ENCODE measurements at places on chromosomes 11 and 22. TPM values are rescaled to one million over a fixed set of nuclear protein-coding genes. Genes with fewer than 3 reads are reported as not detected.

The INPPL1 gene
- 56.3 TPM for total RNA-seq

DNA sequence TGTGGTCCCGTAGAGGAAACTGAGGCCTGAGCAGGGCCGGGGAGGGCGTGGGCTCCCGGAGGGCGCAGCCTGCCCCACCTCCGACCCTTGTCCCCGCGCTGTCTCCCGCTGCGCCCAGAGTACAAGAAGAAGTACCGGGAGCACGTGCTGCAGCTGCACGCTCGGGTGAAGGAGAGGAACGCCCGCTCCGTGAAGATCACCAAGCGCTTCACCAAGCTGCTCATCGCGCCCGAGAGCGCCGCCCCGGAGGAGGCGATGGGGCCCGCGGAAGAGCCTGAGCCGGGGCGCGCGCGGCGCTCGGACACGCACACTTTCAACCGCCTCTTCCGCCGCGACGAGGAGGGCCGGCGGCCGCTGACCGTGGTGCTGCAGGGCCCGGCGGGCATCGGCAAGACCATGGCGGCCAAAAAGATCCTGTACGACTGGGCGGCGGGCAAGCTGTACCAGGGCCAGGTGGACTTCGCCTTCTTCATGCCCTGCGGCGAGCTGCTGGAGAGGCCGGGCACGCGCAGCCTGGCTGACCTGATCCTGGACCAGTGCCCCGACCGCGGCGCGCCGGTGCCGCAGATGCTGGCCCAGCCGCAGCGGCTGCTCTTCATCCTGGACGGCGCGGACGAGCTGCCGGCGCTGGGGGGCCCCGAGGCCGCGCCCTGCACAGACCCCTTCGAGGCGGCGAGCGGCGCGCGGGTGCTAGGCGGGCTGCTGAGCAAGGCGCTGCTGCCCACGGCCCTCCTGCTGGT, 1.9 kb downstream of the NLRP6 start:
- peak; percentile 93 for DNase-seq

DNA sequence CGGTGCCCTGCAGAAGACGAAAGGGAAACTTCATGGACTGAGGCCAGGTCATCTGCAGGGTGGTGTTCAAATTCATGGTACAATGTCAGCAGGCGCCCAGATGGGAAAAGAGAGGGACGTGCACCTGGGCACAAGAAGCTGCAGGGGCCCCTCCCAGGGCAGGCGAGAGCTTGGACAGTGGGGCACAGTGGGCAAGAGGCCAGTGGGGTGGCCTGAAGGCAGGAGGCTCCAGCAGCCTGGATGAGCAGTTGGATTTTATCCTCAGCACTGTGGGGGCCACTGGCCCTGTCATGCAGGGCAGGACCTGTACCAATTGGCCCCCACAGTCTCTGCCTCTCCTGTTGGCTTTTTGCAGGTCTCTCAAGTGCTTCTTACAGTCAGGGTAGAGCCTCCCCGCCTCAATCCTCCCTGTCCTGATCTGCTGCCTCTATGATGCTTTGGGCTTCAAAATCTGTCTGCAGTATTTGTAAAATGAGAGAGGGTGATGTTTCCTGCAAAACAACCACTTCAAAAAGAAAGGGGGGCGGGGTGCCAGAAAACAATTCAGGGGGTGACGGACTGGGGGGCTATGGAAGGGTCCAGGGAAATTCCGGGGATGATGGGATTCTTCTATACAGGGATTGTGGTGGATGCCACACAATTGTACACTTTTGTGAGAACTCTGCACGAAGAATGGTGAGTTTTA, 1.7 kb upstream of the BID start:
- no peak for DNase-seq

DNA sequence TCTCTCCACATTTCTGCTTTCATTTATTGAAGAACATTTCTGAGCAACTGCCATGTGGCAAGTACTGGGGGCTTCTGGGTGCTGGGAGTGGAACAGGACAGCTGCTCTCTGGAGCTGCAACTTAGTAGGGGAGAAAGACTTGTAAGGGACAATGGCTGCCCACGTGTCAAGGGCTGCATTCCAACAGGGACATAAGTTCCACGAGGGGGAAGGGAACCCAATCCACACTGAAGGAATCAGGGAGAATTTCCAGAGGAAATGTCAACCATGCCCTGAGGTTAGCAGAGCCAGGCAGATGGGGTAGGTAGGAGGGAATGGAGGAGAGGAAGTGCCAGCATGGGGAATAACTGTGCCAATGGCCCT, 1.7 kb downstream of the MAPK8IP2 start:
- DNase-seq: no peak

DNA sequence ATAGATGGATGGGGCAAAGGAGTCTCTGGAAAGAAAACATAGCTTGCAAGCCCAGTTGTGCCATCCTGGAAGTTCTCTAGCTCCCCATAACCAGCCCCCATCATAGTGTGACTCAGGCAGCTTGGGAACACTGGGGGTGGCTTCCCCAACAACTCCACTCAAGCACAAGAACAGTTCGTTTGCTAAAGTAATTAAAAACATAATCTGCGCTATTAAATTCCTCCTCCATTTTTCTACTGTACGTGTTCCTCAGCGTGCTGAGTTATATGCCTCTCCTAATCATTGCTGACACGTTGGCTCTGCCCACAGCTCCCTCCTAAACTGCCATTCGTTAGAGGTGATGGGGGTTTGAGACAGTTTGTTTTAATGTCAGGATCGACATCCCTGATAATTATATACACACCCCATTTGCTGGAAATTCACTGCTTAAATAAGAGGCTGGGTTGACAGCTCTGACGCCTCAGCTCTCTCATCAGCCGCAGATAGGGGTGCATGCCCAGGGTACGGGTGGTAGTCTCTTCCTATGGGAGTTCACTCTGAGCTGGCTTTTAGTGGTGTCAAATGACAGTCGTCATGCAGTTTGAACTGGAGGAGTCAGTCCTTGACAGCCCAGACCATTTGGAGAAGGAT, 59.5 kb upstream of the SEZ6L start:
- no peak for DNase-seq

DNA sequence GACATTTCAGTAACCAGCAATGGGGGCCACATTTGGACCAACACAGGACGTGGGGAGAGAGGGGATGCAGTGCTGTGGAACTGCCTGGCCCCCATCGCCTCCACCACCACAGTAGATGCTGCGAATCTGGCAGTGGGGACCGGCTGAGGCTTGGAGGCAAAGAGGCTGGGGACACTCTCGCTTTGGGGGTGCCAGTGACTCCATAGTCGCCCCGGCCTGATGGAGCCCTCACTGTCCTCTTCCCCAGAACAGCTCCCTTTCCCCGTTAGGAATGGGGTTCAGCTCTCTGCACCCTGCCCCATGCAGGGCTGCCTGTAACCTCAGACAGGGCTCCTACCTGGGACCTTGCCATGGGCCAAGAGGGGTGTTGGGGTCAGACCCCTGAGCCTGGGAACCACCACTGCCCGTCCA, 1.8 kb upstream of the MUC2 start:
- DNase-seq: no peak

- no peak for DNase-seq
Observed at GRCh38 chr22:28466399-28466798, 213.2 kb downstream of the TTC28 start.

GRCh38 chr11:130162733-130163132, 3.2 kb downstream of the ST14 start:
- DNase-seq: no peak

- no peak for DNase-seq
Observed at GRCh38 chr11:112656772-112657428, 304.3 kb upstream of the NCAM1 start.

GRCh38 chr22:47629273-47629711, 866.8 kb downstream of the TBC1D22A start:
- DNase-seq: peak; percentile 36

GRCh38 chr11:67666303-67666645, 8.1 kb downstream of the ALDH3B2 start:
- no peak for DNase-seq

DNA sequence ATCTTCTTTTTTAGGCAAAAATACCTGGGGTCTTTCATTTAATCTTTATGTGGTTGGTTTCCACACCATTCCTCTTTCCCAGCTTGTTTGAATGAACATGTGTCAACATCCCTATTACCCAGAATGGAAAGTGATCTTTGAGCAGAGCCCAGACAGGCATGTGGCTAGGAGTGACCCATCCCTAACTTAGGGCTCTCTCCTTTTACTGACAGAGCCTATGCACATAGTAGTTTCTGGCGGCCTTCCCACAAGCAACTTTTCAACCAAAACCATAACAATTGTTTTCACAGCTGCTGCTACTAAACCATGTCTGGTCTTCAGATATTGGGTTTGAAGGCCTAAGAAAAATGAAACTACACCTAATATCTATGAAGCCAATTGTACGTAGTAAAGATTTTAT, 107.5 kb downstream of the TENM4 start:
- no peak for DNase-seq

GRCh38 chr22:17724678-17725499, 49.4 kb downstream of the BID start:
- no peak for DNase-seq

GRCh38 chr22:39690881-39691605, 120.5 kb downstream of the CACNA1I start:
- DNase-seq: no peak

The PRDM11 gene
- 3.5 TPM for total RNA-seq

GRCh38 chr11:13705710-13706109, 37.2 kb downstream of the FAR1 start:
- no peak for DNase-seq

- DNase-seq: no peak
Observed at GRCh38 chr11:59192446-59193020, 20.2 kb downstream of the MPEG1 start.

DNA sequence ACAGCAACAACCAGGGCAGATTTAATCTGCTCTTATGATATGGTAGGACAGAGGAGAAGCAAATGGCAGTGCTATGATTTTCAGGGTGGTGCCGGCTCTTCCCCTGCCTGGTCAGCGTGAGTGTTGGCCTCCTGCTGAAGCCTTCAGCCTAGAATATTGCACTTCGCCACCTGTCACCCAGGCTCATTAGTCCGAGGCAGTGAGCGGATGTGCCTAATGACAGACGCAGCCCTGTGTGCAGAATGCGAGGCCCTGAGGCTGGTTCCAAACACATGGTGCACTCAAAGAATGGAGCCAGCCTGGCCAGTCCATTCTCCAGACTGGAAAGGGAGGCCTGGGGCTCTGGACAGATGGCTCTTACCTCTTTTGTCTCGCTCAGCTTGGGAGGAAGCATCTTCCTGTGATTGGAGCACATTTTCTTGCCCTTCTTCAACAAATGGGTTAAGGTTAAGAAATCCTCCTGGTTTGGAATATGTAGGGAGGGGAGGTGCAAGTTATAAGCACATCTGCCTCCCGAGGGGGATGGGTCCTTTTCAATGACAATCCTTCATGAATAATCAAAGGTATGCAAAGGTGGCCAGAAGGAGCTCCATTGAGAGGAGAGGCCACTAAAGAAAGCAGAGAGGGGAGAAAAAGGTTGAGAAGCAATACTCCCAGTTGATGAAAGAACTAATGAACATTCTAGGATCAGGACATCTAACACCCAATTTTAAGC, 39.7 kb upstream of the GALNT18 start:
- no peak for DNase-seq
